ENCODE measurements at places on chromosomes 7 and 10. TPM values are rescaled to one million over a fixed set of nuclear protein-coding genes. Genes with fewer than 3 reads are reported as not detected.

Gene PAX2
- not detected for polyA plus RNA-seq

Gene MAPK8
- 9.3 TPM for polyA plus RNA-seq

Gene CPEB3
- polyA plus RNA-seq = 2.5 TPM

Gene TMEM270
- polyA plus RNA-seq = not detected

Gene GPR15LG
- not detected for polyA plus RNA-seq

Gene PTCD1
- 5.5 TPM for polyA plus RNA-seq

Gene HPS1
- polyA plus RNA-seq = 125 TPM

Gene PSD
- 2.8 TPM for polyA plus RNA-seq

Gene SPDYE17
- not detected for polyA plus RNA-seq

Gene ZMIZ2
- 15.5 TPM for polyA plus RNA-seq

Gene CCL24
- not detected for polyA plus RNA-seq

Gene ATP6V0E2
- 51.8 TPM for polyA plus RNA-seq

Gene GHRHR
- polyA plus RNA-seq = not detected

Gene CPN1
- not detected for polyA plus RNA-seq

Gene ACSL5
- polyA plus RNA-seq = 52.3 TPM

Gene CALHM3
- polyA plus RNA-seq = not detected

Gene CFTR
- not detected for polyA plus RNA-seq

Gene IRF5
- 132 TPM for polyA plus RNA-seq

Gene OR2A12
- not detected for polyA plus RNA-seq

Gene URGCP
- polyA plus RNA-seq = 24.4 TPM

Gene ZNF365
- polyA plus RNA-seq = not detected

Gene FAM131B
- polyA plus RNA-seq = 0.38 TPM

Gene GNGT1
- not detected for polyA plus RNA-seq

Gene SLC18A3
- polyA plus RNA-seq = not detected

Gene LANCL2
- polyA plus RNA-seq = 6.7 TPM

Gene IMPDH1
- 58.6 TPM for polyA plus RNA-seq

Gene SPDYE2B
- polyA plus RNA-seq = not detected

Gene LFNG
- 1.7 TPM for polyA plus RNA-seq

Gene NKX2-3
- not detected for polyA plus RNA-seq

Gene WDR86
- 0.54 TPM for polyA plus RNA-seq

Gene ERVW-1
- polyA plus RNA-seq = 0.06 TPM

Gene ITPRID1
- not detected for polyA plus RNA-seq

Data from IgD-negative memory B cell (primary cell).